CD4-positive, CD25-positive, alpha-beta regulatory T cell (primary cell): ENCODE measurements at places on chromosomes 1 and 21. TPM values are rescaled to one million over a fixed set of nuclear protein-coding genes. Genes with fewer than 3 reads are reported as not detected.
A peak's percentile ranks its signal among the peaks of the same experiment; 100 is the strongest.

PCNX2 gene
- polyA plus RNA-seq: 1.6 TPM

LGR6 gene
- polyA plus RNA-seq: 0.16 TPM

ITGB3BP gene
- 25.2 TPM for polyA plus RNA-seq

GRCh38 chr1:211634461-211634860 is 41.0 kb downstream of the NEK2 start:
- no peak for DNase-seq

- DNase-seq: no peak
These were observed 56.9 kb upstream of the ATP2B4 start for GRCh38 chr1:203569490-203570318.

GRCh38 chr1:112395821-112396652 is at the start of gene CTTNBP2NL:
CTTNBP2NL (plus strand) TSS chr1:112396214; CDS start chr1:112416166, 19,952 bp downstream.
- DNase-seq: peak; percentile 72

HDGF gene
- polyA plus RNA-seq: 26.9 TPM

DNA sequence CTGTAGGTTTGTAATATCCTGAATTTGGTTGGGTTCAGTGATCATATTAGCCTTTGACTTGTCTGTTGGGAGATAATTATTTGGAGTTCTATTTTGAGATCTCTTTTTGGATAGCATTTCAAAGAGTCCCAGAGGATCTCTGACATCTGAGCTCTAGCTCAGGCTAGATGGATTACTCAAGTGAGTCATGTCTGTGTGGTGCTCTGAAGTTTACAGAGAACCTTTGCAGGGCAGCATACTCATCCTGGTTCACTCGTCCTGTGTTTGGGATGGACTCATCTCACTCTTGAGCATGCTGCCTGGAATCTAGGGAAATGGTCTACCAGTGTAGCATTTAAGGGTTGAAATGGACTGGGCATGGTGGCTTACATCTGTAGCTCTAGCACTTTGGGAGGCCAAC is 29.4 kb upstream of the BMP8A start:
- no peak for DNase-seq

DNA sequence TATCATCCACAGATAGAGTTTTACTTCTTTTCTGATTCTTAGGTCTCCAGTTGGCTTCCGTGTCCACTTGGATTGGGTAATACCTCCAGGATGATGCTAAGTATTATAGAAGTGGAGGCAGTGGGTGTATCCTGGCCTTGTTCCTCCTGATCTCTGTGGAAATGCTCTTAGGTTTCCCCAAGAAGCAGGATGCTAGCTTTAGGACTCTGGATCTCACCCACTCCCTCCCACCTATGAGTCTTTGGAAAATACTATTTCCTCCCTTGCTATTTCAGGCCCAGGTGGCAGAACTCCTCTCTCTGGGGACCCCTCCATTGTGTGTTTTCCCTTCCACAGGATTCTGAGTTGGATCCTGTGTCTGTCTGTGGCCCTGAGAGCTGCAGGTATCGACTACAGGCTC is 86.7 kb downstream of the SIM2 start:
- DNase-seq: no peak

S100A2 gene
- not detected for polyA plus RNA-seq

GRCh38 chr1:163173121-163173520 is 29.6 kb downstream of the RGS5 start:
- no peak for DNase-seq

DNA sequence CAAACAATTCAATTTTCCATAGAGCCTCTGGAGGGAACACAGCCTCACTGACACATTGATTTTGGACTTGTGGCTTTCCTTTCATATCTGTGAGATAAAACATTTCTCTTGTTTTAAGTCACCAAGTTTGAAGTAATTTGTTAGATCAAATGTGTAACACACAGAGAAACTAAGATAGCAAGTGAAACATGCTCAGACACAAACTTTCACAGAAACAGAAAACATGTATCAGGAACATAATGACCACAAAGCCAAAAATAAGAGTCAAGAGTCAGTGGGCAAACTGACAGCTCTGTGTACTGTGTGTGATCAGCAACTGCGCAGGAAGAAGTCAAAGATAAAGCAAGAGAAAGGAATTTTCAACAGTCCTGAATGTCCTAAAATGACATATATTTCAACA is 1237.5 kb downstream of the AMY1C start:
- DNase-seq: no peak

DNA sequence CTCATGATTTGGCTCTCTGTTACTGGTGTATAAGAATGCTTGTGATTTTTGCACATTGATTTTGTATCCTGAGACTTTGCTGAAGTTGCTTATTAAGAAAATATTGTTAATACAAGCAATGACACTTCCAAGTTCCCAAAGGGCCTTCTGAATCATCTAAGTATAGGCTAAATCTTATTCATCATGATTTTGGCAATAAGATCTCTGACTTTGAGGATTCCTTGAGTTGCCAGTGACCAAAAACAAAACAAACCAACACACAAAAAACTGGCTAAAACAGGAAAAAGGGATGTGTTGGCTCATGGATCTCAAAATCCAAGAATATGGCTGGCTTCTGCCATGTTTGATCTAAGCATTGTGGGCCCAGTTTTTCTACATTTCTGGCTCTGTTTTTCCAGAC is 163.4 kb downstream of the HHIPL2 start:
- DNase-seq: no peak

FCRL5 gene
- not detected for polyA plus RNA-seq

GRCh38 chr1:2384941-2385481 is 6.3 kb downstream of the MORN1 start:
- DNase-seq: no peak

ILF2 gene
- polyA plus RNA-seq: 162 TPM

MTARC2 gene
- not detected for polyA plus RNA-seq

GRCh38 chr1:240693036-240693435 is 81.1 kb upstream of the GREM2 start:
- DNase-seq: no peak

GRCh38 chr1:94335950-94336349 is 82.2 kb upstream of the ABCD3 start:
- DNase-seq: no peak

DNA sequence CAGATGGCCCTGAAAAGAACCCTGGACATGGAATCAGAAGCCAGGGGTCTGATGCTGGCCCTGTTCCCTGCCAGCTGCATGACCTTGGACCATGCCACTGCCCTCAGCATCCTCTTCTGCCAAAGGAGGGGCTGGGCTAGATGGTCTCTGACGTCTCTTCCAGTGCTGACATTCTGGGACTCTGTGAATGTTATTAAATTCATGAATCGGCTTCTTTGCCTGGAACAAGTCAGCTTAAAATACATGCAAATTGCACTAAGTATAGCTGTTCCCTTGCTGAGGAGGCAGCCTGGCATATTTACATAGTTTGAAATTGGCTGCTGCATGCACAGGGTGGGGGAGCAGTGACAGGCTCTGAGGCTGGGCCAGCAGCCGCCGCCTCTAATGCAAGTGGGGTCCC is 23.8 kb downstream of the KCNA2 start:
- no peak for DNase-seq

DNA sequence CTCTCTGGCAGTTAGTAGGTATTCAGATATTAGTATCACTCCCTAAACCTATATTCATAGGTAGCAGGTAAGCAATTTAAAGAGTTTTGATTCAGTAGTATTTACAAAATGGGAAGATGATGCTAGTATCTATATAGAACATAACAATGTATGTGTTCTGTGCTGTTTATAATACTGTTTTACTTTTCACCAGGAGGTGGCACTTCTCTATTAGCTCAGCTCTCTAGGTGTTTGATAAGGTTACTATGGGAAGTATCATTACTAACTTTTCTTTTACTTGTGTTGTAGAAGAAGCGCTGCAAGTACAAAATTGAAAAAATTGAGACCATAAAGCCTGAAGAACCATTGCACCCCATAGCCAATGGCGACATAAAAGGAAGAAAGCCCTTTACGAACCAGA is 49.4 kb upstream of the FASLG start:
- peak; percentile 35 for DNase-seq

SLC1A7 gene
- not detected for polyA plus RNA-seq

GRCh38 chr1:58748666-58749065 is 35.2 kb downstream of the JUN start:
- no peak for DNase-seq

GRCh38 chr1:179021873-179022272 is 3.8 kb upstream of the FAM20B start:
- DNase-seq: no peak

GATAD2B gene
- polyA plus RNA-seq: 2.9 TPM

- no peak for DNase-seq
These were observed 23.8 kb upstream of the CSF1 start for GRCh38 chr1:109886827-109887226.

DNA sequence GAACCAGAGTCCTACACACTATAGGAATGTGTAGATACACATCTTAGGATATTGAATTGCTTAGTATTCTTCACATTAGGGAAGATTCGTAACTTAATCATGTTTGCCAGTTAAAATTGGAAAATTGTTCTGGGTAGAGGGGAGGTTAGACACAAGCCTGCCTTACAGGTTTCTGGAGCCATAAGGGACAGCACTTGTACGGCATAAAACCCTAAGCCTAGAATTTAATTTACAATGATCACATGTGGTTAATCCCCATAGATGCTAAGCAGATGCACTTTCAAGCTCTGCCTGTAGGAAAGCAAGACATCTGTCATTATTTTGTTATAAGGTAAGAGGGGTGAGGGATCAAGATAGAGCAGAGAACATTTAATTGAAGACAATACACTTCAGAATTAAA is 820.7 kb downstream of the NCAM2 start:
- no peak for DNase-seq

- no peak for DNase-seq
These were observed 11.2 kb downstream of the AGO1 start for GRCh38 chr1:35894183-35894582.

GRCh38 chr1:196115646-196116045 is 492.6 kb downstream of the KCNT2 start:
- DNase-seq: no peak

DNA sequence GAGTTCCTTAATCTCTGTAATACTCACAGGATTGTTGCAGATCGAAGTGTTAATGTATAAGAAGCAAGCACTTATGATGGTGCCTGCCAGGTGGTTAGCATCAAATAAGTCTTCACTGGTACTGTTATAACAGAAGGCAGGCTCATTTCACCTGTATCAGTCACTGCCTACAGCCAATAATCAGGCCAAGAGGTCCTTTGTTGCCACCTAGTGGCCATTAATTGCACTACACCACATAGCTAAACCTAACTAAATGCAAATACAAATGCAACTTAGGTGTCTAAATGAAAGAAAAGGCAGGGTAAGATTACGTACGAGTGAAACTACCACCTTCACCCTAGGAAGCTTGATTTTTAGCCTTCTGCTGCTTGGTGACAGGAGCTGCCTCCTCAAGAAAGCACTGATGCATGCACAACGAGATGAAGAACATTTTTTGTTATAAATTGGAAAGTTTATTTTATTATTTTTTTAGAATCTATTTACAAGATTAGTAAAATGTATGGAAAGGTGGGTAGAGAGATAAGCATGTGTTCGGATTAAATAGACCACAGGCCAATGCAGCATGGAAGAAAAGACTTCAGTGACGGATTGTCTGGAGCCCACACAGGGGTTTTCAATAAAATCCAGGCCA is 334.8 kb upstream of the CAMK1G start:
- DNase-seq: peak; percentile 57

DNA sequence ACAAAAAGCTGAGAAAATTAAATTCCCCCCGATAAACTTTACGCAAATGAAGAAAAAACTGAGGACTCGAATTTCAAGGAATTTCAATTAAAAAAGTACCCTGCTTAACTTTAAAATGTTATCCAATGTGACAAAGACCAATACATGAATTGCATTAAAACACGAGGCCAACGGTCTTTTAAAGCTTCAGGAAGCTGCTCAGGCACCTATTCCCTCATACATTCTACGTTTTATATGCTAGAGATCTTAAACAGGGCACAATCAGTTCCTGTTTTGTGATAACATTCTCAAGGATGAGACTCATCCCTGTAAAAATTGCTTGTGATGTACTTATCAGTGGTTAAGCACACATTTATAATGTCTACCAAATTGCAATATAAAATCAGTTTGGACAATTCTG is 3.0 kb downstream of the YOD1 start:
- no peak for DNase-seq

FLG2 gene
- not detected for polyA plus RNA-seq
